Naive thymus-derived CD8-positive, alpha-beta T cell (primary cell): ENCODE measurements at places on chromosomes 12 and 14. TPM values are rescaled to one million over a fixed set of nuclear protein-coding genes. Genes with fewer than 3 reads are reported as not detected.

The IL22 gene
- not detected for polyA plus RNA-seq

The APPL2 gene
- 8.2 TPM for polyA plus RNA-seq

The OTX2 gene
- not detected for polyA plus RNA-seq

The ACOT4 gene
- 1.9 TPM for polyA plus RNA-seq

The ACSM4 gene
- not detected for polyA plus RNA-seq

The CIDEB gene
- polyA plus RNA-seq, result 8.6 TPM

The FAM161B gene
- polyA plus RNA-seq, result 0.92 TPM

The TMEM132C gene
- polyA plus RNA-seq, result not detected

The HOXC5 gene
- polyA plus RNA-seq, result not detected

The DPPA3 gene
- polyA plus RNA-seq, result not detected

The NPFF gene
- not detected for polyA plus RNA-seq

The TUNAR gene
- polyA plus RNA-seq, result not detected

The SMCO2 gene
- not detected for polyA plus RNA-seq

The TC2N gene
- 125 TPM for polyA plus RNA-seq

The WIF1 gene
- polyA plus RNA-seq, result not detected

The CTDSP2 gene
- 51.4 TPM for polyA plus RNA-seq

The FSCB gene
- not detected for polyA plus RNA-seq

The MIPOL1 gene
- polyA plus RNA-seq, result not detected

The RTL1 gene
- not detected for polyA plus RNA-seq

The TEX52 gene
- not detected for polyA plus RNA-seq

The RD3L gene
- not detected for polyA plus RNA-seq

The P2RX2 gene
- polyA plus RNA-seq, result not detected

The PRH1 gene
- polyA plus RNA-seq, result 7.0 TPM

The LTBP2 gene
- polyA plus RNA-seq, result 0.06 TPM

The PROX2 gene
- 0.50 TPM for polyA plus RNA-seq

The FAM90A1 gene
- polyA plus RNA-seq, result 0.22 TPM

The PCK2 gene
- 11.3 TPM for polyA plus RNA-seq

The SLC35F4 gene
- polyA plus RNA-seq, result not detected

The ACOT6 gene
- not detected for polyA plus RNA-seq

The TNS2 gene
- not detected for polyA plus RNA-seq

The RPGRIP1 gene
- not detected for polyA plus RNA-seq

The PRR13 gene
- polyA plus RNA-seq, result 534 TPM

The CD163L1 gene
- not detected for polyA plus RNA-seq

The CPSF2 gene
- polyA plus RNA-seq, result 28.3 TPM

The ZNF891 gene
- polyA plus RNA-seq, result 0.82 TPM

The CRACR2A gene
- polyA plus RNA-seq, result 16.3 TPM

The KRT6B gene
- not detected for polyA plus RNA-seq

The NTS gene
- not detected for polyA plus RNA-seq

The EMC9 gene
- 8.4 TPM for polyA plus RNA-seq

The MORN3 gene
- polyA plus RNA-seq, result 1.1 TPM

The PLEKHG7 gene
- not detected for polyA plus RNA-seq

The TAS2R31 gene
- polyA plus RNA-seq, result not detected

The KIF5A gene
- 0.17 TPM for polyA plus RNA-seq

The TDP1 gene
- 46.4 TPM for polyA plus RNA-seq

The TMEM30B gene
- polyA plus RNA-seq, result 4.2 TPM

The TEAD4 gene
- polyA plus RNA-seq, result not detected

The CCDC196 gene
- polyA plus RNA-seq, result not detected

The ENO2 gene
- 19.7 TPM for polyA plus RNA-seq
